ENCODE measurements at places on chromosomes 1 and 21. TPM values are rescaled to one million over a fixed set of nuclear protein-coding genes. Genes with fewer than 3 reads are reported as not detected.

The ACBD3 gene
- total RNA-seq: 42.2 TPM

The TRAF3IP3 gene
- total RNA-seq: 12.4 TPM

The PYHIN1 gene
- total RNA-seq: 2.6 TPM

The CAPN9 gene
- total RNA-seq: 21.8 TPM

Data from upper lobe of right lung (tissue), 1 donor.